ENCODE measurements at places on chromosomes 3 and 15.

DNA sequence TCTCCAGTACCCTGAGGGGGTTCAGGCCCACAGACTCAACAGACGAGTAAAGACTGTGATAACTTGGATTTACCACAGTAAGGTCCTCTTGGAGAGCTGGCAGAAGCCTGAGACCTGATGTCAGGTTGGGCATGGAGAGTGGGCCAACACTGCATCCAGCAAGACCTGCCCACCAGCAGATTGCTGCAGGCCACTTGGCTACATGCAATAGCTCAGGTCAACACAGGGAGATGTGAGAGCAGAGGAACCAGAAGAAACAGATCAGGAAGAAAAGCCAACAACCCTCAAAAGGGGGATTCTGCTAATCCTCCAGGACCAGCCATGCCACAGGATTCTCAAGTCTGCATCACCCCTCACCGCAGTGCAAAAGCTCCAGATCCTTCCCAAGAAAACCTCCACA is 1.7 kb upstream of the IP6K1 start:
- DNase-seq = no peak

- no peak for DNase-seq
Observed at GRCh38 chr3:100932491-100932890, 60.7 kb downstream of the ABI3BP start.

DNA sequence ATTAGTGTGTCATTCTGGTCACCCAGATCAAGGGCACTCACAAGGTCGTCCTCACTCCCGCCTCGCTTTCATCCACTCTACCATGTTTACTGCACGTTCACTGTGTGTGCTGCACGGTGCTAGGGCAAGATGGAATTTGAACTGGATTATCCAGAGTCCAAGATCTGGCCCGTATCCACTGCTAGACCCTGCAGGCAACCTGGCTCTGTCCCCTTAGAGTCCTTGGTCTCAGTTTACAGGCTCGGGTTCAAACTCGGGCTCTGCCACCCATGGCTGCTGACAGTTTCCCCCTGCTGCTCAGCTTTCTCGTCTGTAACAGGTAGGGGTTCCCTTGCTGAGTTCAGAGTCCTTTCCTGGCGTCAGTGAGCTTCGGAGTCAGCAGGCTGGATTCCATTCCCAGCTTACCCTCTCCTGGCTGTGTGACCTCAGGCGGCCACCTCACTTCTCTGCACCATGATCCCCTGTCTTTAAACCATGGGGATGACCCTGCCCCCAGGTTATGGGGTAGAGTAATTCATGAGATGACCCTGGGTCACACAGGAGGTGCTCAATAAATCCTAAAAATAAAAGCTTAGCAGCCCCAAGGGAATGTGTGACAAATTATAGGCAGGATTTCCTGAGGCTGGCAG is 79.6 kb upstream of the SLC6A6 start:
- DNase-seq = no peak

- no peak for DNase-seq
Observed at GRCh38 chr3:180571831-180572598, 29.9 kb upstream of the TTC14 start.

Data from pulmonary artery endothelial cell (primary cell).